ENCODE measurements at places on chromosomes 5 and 9.

- DNase-seq = peak; percentile 44
Measured at GRCh38 chr5:43603344-43604217, 601 bp downstream of the NNT start.

GRCh38 chr9:3161912-3162311 lies 318.0 kb upstream of the PUM3 start:
- DNase-seq = no peak

- no peak for DNase-seq
Measured at GRCh38 chr9:37364751-37365360, 57.6 kb upstream of the GRHPR start.

DNA sequence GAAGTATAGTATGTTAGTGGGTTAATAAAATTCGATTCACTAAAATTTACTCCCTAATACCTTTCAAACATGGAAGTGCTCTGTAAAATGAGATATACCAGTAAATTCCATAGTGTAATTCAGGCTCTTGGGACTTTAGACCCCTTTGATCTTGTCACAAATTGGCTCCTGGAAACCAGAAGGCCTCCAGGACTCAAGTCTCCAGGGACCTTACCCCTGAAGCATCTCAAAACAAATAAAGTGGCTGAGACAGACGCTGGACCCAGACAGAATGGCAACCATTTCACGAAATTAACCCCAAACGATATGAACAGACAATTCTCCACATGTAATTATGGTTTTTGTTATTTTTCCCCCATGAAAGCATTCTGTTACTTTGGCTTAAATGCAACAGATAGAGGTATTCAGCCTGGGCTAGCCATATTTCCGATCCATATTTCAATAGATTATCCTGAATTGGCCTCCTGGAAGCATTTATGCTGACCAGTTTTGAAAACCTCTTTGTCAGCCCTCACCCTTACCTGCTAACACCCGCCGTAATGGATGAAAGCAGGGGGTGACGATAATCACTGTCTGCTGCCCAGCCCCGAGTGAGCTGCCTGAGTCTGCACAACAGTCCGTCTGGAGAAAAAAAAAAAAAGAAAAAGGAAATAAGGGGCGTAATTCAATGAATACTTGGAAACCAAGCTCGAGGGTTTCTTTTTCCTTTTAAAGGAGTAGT lies 34.1 kb upstream of the EFNA5 start:
- DNase-seq = no peak

- DNase-seq = no peak
Measured at GRCh38 chr5:168583742-168584482, 4.7 kb upstream of the PANK3 start.

- no peak for DNase-seq
Measured at GRCh38 chr5:10451137-10451824, 9.6 kb downstream of the ROPN1L start.

DNA sequence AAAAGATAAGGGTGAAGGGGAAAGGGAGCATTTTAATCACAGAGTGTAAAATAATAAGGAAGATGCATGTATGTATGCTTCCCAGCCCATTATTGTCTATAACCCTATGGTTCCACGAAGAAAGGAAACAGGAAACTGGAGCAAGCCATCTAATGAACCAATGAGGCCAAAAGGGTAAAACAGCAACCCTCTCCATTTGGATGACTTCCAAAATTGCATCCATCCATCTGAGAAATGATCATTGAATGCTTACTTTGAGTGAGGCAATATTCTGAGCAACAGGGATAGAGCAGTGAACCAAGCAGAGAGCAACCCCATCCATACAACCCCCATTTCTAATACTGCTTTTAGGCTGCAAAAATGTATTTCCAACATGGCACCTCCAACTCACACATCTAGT lies 46.9 kb downstream of the ARL15 start:
- no peak for DNase-seq

- DNase-seq = no peak
Measured at GRCh38 chr9:35842795-35843194, 13.8 kb downstream of the TMEM8B start.

GRCh38 chr5:153831973-153832372 lies 206.7 kb downstream of the FAM114A2 start:
- no peak for DNase-seq

DNA sequence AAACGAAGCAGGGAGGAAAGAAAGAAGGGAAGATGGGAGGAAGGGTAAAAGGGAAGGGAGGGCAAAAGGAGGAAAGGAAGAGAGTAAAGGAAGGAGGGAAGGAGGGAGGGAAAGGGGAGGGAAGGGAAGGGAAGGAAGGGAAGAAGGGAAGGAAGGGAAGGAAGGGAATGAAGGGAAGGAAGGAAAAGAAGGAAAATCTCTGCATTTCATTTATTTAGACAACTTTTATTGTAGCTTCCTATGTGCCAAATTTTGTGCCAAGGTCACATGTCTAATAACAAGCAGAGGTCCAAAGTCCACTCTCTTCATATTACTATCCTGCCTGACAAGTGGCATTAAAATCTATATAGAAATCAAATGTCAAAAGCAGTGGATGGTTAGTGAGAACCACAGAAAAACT lies 2.6 kb upstream of the OR13C3 start:
- DNase-seq = no peak

DNA sequence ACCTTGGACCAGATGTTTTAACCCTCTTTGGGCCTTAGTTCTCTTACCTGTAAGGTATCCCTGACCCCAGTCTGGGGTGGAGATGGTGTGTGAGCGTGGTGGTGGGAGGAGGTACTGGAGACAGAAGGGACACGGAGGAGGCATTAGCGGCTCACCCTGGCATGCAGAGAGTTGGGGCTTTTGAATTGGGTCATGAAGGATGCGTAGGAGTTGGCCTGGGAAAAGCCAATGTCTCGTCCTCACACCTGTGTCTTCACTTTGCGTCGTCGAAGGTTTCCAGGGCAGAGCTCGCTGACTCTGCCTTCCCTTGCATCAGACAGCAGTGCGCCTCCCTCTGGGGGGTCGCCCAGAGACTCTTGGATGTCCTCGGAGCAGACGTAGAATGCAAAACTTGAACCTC lies 11.2 kb downstream of the RXRA start:
- no peak for DNase-seq

- DNase-seq = no peak
Measured at GRCh38 chr9:68651280-68651893, 53.7 kb upstream of the PIP5K1B start.

- DNase-seq = no peak
Measured at GRCh38 chr5:133618141-133618540, 5.8 kb upstream of the FSTL4 start.

DNA sequence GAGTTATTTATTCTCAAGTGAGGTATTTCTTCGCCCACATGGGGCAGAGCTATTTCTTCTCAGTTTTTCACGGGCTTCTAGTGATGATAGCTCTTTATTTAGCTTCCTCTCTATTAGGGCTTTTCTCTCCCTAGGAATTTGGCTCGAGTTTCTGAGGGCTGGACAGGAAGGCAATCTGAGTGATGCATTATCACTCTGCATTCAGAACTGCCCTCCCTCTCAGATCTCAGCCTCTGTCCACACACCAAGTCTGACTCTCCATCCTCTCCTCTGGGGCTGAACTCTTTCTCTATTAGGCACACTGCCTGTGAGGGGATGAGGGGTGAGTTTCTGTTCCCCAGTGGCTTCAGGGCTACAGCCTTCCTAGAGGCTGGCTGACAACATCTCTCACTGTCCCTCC lies 14.9 kb upstream of the SCAMP1 start:
- DNase-seq = no peak

GRCh38 chr5:127936439-127936972 lies 147.1 kb upstream of the SLC12A2 start:
- DNase-seq = no peak

- no peak for DNase-seq
Measured at GRCh38 chr9:26311463-26311995, 581.1 kb downstream of the CAAP1 start.

DNA sequence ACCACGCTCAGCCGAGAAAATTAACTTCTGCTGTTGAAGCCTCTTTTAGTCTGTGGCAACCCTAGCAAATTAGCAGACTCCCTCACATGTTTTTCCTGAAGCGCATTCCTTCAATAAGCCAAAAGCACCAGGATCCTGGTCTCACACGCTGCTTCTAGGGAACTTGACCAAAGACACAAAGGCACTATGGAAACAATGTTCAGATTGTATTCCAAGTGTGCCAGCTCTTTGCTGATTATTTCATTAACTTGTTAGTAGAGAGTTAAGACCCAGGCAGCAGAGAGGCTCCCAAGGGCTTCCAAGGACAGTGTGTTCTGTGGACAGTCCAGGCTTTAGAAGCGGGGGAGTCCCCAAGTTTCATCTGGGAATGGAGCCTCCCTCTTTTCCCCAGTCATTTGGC lies 94.4 kb upstream of the BASP1 start:
- DNase-seq = no peak

DNA sequence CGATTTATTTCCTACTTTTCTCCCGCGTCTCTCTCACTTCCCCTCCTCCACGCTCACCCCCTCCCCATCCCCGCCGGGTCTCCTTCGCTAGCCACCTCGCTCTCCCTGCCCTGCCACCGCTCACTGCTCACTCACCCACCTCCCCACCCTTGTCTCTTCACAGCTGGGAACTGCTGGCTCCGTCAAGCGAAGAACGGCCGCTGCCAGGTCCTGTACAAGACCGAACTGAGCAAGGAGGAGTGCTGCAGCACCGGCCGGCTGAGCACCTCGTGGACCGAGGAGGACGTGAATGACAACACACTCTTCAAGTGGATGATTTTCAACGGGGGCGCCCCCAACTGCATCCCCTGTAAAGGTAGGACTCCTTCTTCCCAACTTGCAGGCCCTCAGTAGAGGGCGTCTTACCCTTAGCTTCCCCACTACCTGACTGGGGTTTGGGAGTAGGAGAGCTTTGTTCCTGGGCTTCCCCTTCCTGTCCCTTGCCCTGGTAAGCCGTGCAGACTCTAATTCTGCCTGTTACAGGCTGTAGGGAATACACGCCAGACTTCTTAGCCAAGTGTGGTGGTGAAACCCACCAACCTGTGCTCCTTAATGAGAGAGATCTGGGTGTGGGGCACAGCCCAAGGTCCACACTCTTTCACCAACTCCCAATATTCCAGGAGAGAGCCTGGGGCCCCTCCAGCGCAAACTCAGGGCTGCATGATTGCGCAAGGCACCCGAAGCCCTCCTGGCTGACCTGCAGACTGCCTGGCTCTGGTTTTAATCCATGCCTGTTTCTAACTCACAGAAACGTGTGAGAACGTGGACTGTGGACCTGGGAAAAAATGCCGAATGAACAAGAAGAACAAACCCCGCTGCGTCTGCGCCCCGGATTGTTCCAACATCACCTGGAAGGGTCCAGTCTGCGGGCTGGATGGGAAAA lies 2.5 kb downstream of the FST start:
- DNase-seq = no peak

DNA sequence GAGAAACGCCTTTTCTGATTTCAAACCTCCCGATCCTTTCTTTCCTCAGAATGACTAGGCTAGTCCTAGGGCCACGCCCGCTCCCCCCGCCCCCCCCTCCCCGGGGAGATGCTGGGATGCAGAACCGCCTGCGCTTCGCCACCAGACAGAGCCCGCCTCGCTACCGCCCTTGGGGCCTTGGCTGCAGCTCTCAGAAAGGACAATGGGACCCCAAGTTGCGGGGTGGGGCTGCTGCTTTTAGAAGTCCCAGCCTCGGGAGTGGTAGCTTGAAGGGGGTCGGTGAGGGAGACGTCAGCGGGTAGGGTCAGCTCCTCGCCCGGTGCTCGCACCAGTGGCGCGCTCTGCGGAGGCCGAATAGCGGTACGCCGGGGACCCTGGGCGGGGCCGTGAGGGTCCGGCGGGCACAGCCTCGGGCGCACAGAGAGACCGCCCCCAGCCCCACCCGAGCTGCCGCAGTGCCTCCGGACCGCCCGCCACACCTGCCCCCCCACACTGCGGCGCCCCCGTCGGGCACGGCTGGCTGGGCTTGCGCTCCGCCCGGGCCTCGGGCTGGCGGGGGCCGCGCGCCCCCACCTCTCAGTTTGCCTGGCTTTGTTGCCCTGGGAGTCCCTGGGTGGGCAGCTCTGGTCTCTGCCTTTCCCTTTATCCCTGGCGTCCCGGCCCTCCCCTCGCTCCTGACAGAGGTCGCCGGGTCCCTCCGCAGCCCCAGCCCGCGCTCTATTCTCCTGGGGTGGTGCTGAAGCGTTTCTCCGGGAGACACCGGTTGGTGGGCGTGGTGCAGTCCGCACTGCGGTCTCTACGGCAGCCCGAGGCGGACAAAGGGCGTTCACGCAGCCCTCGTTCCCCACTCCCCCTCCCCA lies 1.2 kb downstream of the MAP1B start:
- DNase-seq = no peak

DNA sequence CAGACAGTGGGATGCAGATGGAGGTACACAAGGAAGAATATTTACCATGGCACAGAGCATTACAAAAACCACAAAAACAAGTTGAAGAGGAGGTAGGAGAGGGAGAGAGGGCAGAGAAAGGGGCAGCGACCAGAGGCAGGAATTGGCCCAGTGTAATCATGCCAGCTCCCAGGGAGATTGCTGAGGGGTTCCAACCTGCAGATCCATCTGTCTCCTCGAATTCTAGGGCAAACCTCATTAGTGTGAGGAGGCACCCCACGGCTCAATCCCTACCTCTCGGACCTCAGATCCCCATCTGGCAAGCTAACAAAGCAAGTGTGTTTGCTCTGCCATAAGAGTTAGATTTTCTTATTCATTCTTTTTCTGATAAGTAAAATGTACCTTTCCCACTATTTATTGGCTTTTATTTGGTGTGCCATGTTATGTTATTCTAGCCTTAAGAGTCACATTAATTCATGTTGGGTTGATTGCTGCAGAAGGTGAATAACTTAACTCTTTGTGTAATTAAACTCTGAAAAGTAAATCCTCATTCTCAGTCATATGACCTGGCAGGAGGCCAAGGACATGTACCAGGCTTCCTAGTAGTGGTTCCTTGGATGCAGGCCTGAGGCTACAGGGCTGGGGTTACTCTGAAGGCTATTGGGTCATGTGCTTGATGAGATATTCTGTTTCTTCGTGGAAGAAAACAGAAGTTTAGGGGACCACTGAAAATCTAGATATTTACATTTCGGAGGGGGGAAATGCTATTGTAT lies 315.2 kb upstream of the ATP10B start:
- no peak for DNase-seq

DNA sequence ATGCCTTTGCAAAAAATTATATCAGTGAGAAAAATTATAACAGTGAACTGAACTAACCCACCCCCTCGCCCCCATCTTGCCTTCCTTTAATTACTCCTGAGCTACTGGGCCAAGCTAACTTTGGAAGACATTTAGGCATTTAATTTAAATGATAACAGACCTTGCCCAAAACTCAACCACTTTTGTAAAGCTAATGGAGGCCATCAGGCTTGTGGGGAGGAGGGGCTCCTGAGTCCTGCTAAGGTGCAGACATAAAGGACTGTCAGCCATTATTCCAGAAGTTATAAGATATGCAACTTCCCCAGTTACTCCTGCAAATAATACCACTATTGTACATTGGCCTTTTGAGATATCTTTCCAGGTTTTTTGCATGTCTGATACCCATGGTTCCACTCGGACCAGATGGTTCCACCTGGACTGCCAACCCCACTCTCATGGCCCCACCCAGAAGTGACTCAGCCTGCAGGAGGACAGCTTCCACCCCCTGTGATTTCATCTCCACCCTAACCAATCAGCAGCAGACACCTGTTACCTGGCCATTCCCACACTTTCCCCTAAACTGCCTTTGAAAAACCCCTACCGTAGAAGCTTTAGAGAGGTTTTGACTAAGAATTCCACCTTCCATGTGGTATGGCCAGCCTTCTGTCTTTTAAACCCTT lies 805.4 kb upstream of the CDH6 start:
- no peak for DNase-seq

- DNase-seq = no peak
Measured at GRCh38 chr5:33939556-33940262, 3.5 kb downstream of the RXFP3 start.
